ENCODE measurements at places on chromosomes 13 and 19.

GRCh38 chr19:33290956-33291622, 11.2 kb downstream of the CEBPA start:
- no peak for DNase-seq

DNA sequence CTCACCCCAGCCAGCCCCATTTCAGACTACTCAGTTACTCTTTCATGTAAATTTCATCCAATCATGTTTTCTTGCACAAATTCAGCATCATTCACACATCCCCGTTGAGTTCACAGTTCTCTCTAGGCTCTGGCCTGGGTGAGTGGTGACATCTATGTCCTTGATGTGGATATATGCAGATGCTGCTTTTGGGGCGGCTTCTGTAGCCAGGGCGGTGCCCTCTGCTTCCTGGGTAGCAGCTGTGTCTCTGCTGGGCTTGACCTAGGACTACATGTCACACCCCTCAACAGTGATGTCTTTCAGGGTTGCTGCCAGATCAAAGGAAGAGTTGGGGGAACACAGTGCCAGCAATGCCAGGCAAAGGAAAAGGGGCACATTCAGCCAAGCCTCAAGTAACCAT, 68.5 kb upstream of the KCTD15 start:
- no peak for DNase-seq

GRCh38 chr13:110911880-110912279, 3.0 kb downstream of the ANKRD10 start:
- DNase-seq: no peak

GRCh38 chr13:67620665-67621064, 390.5 kb upstream of the PCDH9 start:
- DNase-seq: no peak

GRCh38 chr19:40302224-40303011, 17.3 kb upstream of the AKT2 start:
- no peak for DNase-seq

GRCh38 chr13:40207001-40207478, 459.4 kb downstream of the FOXO1 start:
- no peak for DNase-seq

DNA sequence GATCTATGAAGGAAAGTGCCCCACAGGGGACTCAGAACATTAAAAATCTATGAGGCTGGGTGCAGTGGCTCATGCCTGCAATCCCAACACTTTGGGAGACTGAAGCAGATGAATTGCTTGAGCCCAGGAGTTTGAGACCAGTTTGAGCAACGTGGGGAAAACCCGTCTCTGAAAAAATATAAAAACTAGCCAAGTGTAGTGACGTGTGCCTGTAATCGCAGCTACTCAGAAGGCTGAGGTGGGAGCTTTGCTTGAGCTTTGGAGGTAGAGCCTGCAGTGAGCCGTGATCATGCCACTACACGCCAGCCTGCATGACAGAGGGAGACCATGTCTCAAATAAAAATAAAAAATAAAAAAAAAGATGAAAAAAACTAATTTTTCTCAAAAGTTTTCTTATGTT, 1070.6 kb downstream of the PCDH9 start:
- DNase-seq: no peak

GRCh38 chr13:28448651-28449358, 46.1 kb downstream of the FLT1 start:
- DNase-seq: no peak

DNA sequence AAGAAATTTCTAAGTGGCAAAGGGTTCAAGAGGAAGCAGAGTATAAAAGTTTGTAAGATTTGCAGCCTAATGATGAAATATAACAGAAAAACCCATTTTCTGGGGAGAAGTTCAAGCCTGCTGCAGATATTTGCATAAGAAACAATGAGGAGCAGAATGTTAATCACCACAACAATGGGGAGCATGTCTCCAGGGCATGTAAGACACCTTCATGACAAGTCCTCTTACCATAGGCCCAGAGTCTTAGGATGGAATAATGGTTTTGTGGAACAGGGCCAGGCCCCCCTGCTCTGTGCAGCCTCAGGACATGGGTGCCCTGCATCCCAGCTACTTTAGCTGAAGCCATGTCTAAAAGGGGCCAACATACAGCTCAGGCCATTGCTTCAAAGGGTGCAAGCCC, 809.0 kb upstream of the SLITRK5 start:
- no peak for DNase-seq

GRCh38 chr13:30143666-30144400, 163.5 kb downstream of the KATNAL1 start:
- no peak for DNase-seq

DNA sequence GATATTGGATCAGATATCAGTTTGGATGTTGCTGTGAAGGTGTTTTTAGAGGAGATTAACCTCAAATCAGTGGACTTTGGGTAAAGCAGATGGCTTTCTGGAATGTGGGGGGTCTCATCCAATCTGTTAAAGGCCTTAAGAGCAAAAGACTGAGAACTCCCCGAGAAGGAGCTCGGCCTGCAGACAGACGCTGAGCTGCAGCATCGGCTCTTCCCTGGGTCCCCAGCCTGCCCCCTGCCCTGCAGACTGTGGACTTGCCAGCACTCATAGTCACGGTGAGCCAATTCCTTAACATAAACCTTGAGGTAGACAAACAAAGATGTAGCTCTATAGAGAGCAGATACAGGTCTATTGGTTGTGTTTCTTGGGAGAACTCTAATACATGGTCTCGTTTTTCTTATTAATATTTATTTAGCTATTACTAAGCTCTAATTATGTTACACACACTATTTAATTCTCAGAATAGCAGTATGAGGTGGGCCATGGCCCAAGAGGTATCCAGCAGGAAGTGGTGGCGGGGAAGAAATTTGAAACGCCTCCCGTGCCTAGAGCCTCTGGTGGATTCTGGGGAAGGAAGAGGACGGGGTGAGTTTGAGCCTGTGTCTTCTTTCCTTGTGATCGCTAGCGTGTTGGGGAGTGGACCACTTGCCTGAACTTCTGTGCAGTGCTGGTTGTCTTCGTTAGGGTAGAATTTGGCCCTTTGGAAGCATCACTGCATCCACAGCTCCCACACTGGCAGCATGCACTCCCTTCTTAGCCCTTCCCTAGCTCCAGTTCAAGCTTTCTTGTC, 305.3 kb downstream of the TEX29 start:
- DNase-seq: no peak

GRCh38 chr13:113029487-113030258, 60.7 kb downstream of the MCF2L start:
- DNase-seq: no peak

DNA sequence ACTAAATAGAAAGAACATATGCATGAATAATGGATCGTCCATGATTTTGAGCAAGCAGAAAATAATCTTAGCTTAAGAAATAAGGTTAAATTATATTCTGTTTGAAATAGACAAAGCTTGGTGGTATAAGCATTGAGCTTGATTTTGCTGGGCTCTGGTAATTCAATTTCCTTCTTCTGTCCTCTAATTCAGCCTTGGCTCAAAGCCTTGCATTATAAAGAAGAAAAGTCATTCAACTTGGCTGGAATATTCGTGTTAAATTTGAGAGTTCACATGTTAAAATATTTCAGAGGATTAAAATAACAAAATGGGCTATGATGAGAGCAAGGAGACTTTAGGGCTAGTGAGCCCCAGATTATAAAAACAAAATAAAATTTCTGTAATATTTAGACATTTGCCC, 415.4 kb upstream of the PCDH20 start:
- no peak for DNase-seq

DNA sequence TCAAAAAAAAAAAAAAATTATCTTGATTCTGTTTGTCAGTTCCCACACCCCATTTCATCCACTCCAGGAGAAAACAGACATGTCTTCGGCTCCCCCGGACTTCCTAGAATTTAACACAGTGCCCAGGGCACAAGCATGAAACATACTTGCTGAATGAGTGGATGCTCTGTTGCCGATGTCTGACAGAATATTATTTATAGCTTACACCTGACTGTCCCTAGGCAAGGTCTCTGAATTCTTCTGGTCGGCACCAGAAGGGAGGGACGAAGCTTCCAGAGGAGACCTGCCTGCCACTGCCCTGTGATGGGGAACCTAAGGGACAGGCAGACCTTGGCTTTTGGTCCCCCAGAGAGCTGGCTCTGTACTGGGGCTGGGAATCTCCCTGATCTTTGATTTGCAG, 43.9 kb upstream of the PEG3 start:
- no peak for DNase-seq

- DNase-seq: no peak
Measured at GRCh38 chr13:34588362-34588761, 353.7 kb upstream of the NBEA start.

GRCh38 chr19:44690131-44690440, 8.9 kb upstream of the CEACAM16 start:
- no peak for DNase-seq

DNA sequence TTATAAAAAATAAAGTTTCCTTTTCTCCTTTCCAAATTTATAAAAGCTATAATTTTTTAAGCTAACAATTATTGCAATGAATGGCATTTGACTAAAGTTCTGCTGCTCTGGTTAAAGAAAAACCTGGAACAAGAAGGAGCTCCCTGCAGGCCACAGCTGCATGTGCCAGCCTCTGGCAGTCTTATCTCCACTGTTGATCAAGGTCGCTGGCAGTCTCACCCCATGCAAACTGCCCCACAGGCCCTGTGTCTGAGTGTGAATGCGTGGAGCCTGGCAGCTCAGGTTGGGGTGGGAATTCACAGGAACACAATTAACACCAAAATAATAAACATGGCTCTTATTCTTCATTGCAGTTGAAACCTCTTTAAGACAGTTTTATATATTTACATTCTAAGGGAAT, 30.2 kb upstream of the FREM2 start:
- no peak for DNase-seq

DNA sequence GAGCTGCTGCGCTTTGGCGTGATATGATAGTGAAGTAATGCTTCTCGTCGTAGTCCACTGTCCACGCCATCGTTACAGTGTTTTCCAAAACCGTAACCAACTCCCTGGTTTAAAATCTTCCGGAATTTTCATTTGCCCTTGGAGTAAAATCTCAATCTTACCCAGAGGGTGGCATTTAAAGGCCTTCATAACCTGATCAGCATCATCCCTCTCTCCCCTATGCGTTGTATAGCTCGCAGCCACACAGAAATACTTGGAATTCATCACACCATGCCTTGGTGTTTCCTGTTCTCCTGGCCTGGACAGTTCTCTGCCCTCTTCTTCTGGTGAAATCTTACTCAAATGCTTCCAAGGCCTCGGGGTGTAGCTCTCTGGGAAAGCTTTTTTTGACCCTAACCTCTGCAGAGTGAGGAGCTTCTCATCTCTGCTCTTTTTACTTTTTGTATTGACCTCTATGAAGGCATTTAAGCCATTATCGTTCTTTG, 839 bp downstream of the MPHOSPH8 start:
- DNase-seq: no peak

- no peak for DNase-seq
Measured at GRCh38 chr13:48647625-48648024, 6.1 kb upstream of the CYSLTR2 start.

DNA sequence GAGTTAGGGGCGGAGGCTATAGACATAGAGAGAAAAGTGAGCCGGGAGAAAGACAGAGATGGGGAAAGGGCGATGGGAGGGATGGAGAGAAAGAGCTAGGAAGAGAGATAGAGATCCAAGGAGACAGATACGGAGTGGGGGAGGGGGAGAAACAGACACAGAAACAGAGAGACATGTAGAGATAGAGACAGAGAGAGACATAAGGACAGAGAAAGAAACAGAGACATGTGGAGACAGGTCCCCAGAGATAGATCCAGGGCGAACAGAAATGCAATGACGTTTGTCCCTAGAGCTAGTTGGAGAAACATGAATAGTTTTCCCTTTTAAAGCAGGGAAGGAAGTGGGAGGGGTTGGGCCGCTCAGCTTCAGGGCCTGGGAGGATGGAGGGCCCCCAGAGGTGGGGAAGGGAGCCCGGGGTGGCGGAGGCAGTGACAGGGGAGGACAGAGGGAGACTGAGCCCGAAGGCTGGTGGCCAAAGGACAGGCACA, 4.6 kb downstream of the PPP1R14A start:
- no peak for DNase-seq

- no peak for DNase-seq
Measured at GRCh38 chr13:23715762-23716235, 145.6 kb downstream of the TNFRSF19 start.

DNA sequence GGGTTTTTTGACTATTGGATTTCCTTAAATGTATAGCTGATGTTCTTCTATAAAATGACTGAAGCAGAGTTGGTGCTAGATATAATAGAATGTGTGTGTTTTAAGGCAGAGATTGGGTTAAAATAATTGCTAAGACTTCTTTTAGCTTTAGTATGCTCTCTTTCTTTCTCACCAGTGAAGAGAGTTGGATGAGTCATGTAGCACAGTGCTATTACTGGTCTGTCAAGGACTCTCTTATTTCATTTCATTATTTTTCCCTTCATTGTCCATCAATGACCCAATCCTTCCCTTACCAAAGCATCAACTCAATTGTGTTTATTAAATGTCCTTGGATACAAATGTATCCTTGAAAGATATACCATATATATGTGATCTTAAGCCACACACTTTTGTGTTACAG, 268.9 kb downstream of the IRS2 start:
- DNase-seq: no peak

GRCh38 chr19:12884926-12885748, 1.9 kb downstream of the KLF1 start:
- DNase-seq: peak; percentile 78

- DNase-seq: no peak
Measured at GRCh38 chr19:41016488-41017071, 25.5 kb downstream of the CYP2B6 start.

DNA sequence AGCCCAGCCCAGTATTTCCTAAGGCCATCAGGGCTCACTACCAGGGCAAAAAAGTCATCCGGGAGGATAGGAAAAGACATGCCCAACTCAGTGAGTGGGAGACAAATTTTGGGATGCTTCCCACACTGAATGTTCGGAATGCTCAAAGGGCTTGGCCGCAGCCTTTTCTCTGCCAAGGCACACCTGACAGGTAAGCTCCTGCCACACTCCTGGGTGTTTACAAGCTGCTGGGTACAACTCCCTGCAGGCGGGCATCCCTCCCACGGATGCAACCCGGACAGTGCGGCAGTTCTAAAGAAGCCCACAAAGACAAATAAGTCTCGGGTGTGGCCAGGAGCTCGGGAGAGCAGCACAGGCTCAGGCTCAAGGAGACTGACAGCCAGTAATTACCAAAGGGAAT, 28.1 kb downstream of the SLC7A1 start:
- no peak for DNase-seq

- no peak for DNase-seq
Measured at GRCh38 chr13:89267734-89268133, 1596.6 kb downstream of the SLITRK5 start.

DNA sequence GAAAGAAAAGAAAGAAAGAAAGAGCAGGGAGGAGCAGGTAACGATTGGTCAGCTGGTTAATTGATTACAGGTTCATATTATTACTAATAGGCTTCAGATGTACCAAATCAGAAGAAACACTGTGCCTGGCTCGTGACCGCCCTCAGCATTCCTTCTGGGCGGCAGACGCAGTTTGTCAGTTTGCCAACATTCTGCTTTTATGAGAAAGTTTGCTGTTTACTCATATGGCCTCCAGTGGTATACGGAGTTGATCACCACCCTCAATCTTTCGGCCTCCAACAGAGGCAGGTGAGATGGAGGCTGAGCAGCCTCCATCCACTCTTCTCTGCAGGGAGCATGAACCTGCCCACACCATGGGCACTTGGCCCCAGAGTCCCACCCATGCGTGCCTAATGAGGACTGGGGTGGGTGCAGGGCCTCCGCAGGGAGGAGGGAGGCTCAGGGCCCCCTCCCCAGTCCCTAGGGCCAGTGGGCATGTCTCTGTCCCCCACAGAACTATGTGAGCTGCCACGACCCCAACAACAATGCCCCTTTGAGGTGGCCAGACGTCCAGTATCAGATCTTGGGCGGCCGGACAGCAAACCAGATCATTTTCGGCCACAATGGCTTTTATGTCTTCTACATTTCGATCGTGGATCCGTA, 8.8 kb downstream of the PRR22 start:
- no peak for DNase-seq

All from effector memory CD4-positive, alpha-beta T cell (primary cell).